Activated CD4-positive, alpha-beta T cell treated with anti-CD3 and anti-CD28 coated beads, Interleukin-2, amount 10 ng/mL, durations not matched to agents 7 days and 5 days (primary cell): ENCODE measurements at places on chromosomes 5 and 9. TPM values are rescaled to one million over a fixed set of nuclear protein-coding genes. Genes with fewer than 3 reads are reported as not detected.

The ACTBL2 gene
- total RNA-seq: not detected

The SELENOP gene
- not detected for total RNA-seq

- no peak overlapping the region for H3K27ac ChIP-seq
- DNase-seq: no peak
- H3K36me3 ChIP-seq: no peaks in the 10 kb centered on the region
- H3K4me1 ChIP-seq: no peaks in the 10 kb centered on the region
- H3K4me3 ChIP-seq: no peak overlapping the region
These were observed 239.3 kb upstream of the GRIN3A start for GRCh38 chr9:101977614-101978210.

The SLC36A2 gene
- not detected for total RNA-seq

- H3K4me1 ChIP-seq: peaks cover 17% of the 10 kb centered on the region
- H3K27me3 ChIP-seq: no peaks in the 10 kb centered on the region
- H3K4me3 ChIP-seq: peak overlapping the region; percentile 77
- no peak for DNase-seq
- peak overlapping the region; percentile 83 for H3K27ac ChIP-seq
- no peaks in the 10 kb centered on the region for H3K36me3 ChIP-seq
These were observed 681 bp downstream of the CPLANE1 start for GRCh38 chr5:37248421-37248969.

The LHX3 gene
- total RNA-seq: not detected

The POU5F2 gene
- 0.97 TPM for total RNA-seq
